GF-D8 (cell line): ENCODE measurements at places on chromosomes 12 and 14.

DNA sequence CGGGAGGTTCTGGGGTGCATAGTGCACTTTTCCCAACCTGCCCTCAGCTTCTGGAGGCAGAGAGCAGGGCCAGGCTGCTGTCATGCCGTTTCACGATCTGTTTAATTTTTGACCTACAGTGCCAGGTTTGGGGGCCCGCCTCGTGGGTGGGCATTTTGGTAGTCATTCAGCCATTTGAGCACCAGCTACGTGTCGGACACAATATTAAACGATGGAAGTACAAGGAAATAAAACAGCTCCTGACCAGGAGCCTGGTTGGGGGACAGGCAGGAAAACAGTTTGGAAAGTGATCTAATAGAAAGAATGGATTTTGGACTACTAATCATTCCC is 708 bp downstream of the FNTB start:
- DNase-seq: no peak

DNA sequence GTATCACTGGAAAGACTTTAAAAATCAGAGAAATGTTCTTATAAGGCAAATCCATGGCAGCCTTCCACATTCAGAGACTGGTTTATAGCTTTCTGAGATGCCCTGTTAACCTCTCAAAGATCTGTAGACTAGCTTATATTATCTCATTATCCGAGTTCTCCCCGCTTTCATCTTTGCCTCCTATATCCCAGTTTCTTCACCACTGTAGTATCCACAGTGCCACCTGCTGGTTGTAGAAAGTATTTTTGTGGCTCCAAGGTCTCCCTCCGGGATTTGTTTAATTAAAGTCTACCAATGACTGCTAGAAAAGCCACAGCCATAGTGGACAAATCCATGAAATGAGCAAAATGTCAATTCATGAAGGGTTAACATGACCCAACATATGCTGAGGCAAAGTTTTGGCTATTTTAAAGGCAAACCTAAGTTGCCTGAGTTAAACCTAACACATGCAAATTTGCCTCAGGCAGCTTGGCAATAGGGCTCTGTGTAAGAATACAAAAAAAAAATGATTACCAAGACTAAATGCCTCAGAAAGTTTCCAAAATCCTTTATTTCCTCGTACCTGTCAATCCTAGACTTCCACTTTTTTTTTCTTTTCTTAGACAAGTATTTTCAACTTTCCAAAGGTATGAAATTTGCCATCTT is 218.8 kb upstream of the BMP4 start:
- DNase-seq: peak; percentile 29

DNA sequence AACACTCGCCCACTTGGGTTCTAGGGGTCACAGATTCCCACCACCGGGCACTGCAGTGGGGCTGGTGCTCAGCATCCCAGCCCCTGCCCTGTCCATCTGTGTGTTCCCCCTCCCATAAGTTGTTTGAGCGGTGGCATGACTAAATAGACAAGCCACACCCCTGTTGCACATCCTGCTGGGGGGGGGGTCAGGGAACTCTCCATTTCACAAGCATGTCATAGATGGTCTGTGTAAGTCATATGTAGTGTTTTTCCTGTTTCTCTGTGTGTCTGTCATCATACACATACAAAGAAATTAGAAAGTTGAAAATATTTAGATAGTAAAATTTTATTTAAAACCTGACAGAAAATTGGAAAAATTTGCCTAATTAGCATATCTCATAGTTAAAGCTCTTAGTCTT is 270.2 kb downstream of the IPO8 start:
- no peak for DNase-seq

- no peak for DNase-seq
Measured at GRCh38 chr12:13799574-13799973, 181.8 kb downstream of the GRIN2B start.

GRCh38 chr12:92028441-92028709 is 117.3 kb downstream of the BTG1 start:
- DNase-seq: no peak

GRCh38 chr14:61455351-61455750 is 134.0 kb downstream of the PRKCH start:
- no peak for DNase-seq

GRCh38 chr12:2393016-2393415 is 340.2 kb downstream of the CACNA1C start:
- no peak for DNase-seq

GRCh38 chr12:130588696-130589539 is 127.2 kb downstream of the RIMBP2 start:
- no peak for DNase-seq

DNA sequence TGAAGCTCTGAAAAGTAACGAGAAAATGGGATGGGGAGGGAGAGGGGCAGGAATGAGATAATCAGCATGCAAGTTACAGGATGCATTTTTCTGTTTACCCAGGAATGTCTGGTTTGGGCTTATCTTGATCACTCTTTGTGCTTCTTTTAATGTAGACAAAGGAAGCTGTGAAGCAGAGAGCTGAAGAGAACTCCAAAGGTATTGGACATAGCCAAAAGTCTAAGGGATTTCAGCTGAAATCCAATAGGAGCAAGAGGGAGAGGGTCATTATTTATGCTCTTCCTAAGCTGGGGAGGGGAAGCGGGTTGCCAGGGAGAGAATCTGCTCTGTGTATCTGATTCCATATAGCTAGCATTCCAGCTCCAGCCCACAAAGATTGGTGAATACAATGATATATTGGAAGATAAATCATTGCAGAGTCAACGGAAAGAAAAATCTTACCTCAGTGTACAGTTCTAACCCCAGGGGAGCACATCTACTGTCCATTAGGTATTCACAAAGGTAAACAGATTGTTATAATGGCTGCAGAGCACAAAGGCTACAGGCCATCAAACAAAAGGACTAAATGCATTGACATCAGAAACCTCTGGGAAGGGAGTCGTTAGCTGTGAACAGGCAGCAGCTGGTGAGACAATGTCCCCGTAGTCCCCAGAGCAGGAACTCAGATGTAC is 61.0 kb upstream of the PELI2 start:
- no peak for DNase-seq

GRCh38 chr14:66099451-66099850 is 386.7 kb upstream of the CCDC196 start:
- DNase-seq: no peak

DNA sequence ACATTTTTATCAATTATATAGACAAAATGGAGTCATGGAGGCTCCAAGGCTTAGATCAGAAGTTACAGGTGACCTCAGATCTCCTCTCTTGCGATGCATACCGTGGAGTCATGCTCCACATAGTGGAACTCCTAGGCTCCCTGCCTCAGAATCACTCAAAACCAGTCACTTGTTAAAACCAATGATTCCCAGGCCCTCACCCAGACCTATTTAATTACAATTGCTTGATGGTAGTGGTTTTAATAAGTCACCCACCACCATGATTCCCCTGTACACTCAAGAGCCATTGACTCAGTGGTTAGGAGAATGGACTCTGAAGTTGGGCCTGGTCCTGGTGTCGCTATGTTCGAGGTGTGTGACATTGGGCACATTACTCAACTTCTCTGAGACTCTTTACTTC is 26.9 kb downstream of the IFNG-AS1 start:
- DNase-seq: no peak

GRCh38 chr12:50056639-50056976 is 788 bp upstream of the ASIC1 start:
- no peak for DNase-seq

DNA sequence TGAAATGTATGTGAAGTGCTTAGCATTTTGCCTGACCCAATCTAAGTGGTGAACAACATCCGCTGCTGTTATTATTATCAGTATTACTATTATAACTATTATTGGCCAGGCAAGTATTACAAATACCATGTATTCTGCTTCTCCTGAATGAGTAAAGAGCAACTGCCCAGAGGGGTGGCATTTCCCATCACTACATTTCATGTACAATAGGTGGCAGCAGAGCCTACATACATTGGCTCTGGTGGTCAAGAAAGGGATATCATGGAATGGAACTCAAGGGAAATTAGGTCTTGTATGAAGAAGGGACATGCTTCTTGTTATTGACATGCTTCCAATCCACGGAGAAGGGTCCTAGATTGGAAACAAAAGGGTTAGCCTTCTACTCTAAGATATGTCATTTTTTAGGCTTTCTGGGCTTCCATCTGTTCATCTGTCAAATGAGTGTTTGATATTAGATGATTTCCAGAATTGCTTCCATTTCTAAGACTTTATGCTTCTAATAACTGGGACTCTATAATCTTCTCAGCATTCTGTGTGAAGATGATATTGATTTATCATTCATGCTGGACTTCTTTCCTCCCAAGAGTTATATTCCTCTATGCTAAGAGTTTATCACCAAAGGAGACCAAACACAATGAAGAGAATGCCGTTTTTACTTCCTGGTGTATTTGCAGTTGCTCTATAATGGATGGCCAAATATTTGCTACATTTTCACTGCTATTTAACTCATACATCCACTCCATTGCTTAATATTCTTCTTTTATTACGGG is 239.1 kb downstream of the SSPN start:
- DNase-seq: peak; percentile 10

DNA sequence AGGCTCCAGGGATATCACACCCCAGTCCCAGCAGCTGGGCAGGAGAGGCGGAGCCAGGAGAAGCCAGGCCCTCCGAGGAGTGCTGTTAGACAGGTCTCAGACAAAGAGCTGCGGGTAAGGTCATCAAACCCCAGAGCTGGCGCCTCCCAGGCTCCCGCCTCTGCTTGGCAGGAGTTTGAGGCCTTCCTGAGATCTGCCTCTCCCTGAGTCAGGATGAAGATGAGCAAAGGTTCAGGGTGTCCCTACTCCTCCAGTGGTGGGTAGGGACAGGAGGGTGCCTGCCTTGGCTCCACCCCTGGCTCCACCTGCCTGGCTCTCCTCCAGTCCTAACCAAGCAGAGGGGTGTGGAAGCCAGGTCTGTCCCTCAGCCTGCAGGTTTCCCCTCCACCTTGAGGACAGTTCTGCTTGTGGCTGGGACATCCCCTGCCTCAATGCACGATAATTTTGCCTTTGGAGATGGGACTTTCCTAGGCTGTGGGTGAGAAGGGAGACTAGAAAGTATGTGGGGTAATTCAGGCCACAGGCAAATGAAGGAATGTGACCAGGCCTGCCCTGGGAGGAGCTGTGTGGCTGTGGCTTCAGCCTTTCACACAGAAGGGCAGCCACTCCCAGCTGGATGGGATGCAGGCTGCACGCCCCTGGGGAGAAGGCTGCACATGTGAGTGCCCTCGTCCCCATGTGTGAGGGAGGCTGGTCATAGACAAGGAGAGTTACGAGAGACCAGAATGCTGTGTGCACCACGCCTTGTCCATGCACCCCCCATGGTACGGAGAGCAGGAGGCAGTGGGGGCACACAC is 2.2 kb downstream of the PLEKHG6 start:
- no peak for DNase-seq

GRCh38 chr14:72615451-72616121 is 278.3 kb downstream of the DPF3 start:
- no peak for DNase-seq

- no peak for DNase-seq
Measured at GRCh38 chr14:68939893-68940613, 39.0 kb downstream of the ACTN1 start.

DNA sequence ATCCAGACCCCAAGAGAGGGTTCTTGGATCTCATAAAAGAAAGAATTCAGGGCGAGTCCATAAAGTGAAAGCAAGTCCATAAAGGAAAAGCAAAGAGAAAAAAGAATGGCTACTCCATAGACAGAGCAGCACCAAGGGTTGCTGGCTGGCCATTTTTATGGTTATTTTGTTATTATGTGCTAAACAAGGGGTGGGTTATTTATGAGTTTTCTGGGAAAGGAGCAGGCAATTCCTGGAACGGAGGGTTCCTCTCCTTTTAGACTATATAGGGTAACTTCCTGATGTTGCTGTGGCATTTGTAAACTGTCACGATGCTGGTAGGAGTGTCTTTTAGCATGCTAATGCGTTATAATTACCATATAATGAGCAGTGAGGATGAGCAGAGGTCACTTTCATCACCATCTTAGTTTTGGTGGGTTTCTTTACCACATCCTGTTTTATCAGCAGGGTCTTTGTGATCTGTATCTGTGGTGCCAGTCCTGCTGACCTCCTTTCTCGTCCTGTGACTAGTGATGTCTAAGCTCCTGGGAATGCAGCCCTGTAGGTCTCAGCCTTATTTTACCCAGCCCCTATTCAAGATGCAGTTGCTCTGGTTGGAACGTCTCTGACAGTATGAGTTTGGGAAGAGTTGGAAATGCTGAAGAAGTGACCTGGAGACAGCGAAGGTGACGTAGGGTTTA is 100.5 kb downstream of the ZNF664 start:
- DNase-seq: no peak

- DNase-seq: no peak
Measured at GRCh38 chr14:97458661-97459579, 661.7 kb downstream of the VRK1 start.

DNA sequence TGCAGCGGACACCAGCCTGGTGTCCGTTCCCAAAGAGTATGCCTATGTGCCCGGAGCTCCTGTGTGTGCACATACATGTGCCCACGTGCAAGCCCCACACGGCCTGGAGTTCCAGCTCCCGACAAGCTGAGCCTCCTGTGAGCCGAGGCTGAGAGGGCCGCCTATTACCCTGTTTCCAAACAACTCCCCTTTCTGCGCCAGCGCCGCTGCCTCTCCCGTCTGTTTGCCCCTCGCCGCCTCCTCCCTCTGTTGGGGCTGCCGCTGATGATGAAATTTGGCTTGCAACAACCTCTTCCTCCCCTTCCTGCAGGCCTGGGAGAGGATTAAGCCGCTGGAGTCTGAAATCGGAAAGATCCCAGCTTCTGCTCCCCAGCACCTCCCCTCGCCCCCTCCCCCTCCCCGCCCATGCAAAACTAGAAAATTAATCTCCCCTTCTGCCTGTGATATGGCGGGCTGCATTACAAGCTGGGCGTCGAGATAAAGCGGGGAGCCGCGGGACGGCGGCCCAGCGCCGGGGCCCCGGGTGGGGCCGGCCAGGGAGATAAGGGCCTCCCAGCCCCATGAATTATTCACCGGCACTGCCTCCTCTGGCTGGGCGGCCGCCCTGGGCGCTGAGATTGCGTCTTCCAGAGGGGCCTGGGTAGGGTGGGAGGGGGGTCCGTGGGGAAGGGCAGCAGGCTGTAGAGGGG is 6.8 kb upstream of the ASIC1 start:
- peak; percentile 92 for DNase-seq

- no peak for DNase-seq
Measured at GRCh38 chr12:116490471-116490870, 68.7 kb upstream of the MAP1LC3B2 start.

GRCh38 chr12:121712190-121712460 is 427 bp upstream of the TMEM120B start:
- DNase-seq: no peak

- no peak for DNase-seq
Measured at GRCh38 chr12:79920421-79921238, 14.3 kb downstream of the PPP1R12A start.

- peak; percentile 69 for DNase-seq
Measured at GRCh38 chr12:4203772-4204376, 69.7 kb upstream of the CCND2 start.

DNA sequence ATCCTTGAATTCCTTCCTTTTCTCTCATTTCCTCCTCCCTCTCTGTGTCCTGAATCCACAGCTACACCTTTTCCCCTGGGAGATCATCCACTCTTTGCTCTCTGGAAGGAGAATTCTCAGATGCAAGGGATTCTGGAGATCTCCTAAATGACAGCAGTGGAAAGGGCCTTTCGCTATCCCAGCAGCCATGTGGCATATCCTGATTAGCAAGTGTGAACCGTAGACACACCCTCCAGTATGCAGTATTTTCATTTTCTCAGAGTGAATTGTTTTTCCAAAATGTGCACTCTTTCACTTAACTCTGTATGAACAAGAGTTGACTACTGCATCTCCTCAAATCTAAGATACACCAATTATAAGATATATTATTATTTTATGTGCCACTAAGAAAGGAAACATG is 6.0 kb downstream of the GARIN2 start:
- DNase-seq: no peak

GRCh38 chr12:102010265-102010994 is 51.4 kb downstream of the WASHC3 start:
- peak; percentile 92 for DNase-seq

- DNase-seq: no peak
Measured at GRCh38 chr12:26697217-26697616, 135.8 kb downstream of the ITPR2 start.
